ENCODE measurements at places on chromosomes 12 and 14.

- DNase-seq = no peak
Measured at GRCh38 chr14:50932592-50933495, 11.4 kb downstream of the PYGL start.

DNA sequence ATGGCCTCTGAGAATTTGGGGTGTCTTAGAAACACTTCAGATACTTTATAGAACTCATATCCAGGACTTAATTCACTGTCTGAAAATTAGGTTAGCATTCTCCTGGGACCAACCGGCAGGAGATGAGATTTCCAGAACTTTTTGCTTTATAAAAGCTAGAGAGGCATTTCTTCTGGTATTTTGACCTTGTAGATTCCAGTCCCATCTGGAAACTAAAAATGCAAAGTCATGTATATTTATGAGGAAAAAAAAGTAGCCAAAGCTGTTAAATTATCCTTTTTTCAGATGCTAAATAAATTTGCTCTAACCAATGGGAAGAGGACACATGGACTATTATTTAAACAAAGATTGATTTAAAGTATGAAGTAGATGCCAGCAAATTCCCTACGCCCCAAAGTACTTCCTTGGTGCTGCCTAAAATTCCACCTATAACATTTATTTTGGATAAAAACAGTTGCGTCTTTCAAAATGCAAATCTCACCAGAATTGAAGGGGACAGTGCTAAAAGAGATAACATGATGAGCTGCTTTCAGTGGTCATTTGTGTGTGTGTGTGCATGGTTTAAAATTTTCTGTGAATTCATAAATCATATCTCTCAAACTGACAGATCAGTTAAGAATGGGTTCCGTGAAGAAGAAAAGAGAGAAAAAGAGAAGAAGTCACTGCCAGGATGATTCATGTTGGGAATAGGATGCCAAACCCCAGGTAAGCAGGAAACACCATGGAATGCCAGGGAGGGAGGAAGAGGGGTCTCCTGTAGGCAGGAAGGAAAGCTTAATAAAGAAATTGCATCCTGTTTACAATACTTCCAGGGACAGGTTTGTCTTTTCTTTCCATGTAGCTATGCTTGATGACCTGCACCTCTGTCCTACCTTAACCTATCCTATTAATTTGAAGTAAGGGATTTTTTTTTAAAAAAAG lies 97.7 kb upstream of the RGS6 start:
- DNase-seq = no peak

DNA sequence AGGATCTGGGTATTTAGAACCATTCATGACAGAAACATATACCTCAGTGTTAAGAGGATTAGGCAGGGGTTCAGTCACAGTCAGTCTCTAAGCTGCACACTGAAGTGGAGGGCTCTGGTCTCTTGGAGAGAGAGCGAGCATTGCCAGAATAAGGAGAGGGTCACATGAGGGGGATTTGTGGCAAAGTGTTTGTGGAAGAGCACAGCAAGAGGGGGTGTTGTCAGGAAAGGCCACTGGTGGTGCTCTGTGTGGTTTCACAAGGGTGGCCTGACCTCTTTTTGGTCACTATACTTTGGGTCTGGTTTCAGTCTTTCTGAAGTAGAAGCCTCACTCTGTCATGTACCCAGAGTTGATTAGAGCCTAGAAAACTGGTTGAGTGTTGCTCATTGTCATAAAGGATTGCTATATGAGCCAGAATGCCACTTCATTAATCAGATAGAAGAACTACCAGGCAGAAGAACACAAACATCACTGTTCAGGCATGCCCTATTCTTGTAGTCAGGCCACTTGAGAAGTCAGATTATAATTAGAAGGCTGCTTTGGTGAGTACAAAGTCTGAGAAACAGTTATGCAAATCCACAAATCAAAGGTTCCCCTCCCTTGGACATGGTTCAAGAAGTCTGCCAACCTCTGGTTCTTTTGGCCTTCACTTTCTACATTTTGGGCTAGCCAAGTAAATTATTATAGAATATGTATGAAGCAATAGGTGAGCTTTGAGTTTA lies 8.4 kb downstream of the TMEM19 start:
- peak; percentile 21 for DNase-seq

DNA sequence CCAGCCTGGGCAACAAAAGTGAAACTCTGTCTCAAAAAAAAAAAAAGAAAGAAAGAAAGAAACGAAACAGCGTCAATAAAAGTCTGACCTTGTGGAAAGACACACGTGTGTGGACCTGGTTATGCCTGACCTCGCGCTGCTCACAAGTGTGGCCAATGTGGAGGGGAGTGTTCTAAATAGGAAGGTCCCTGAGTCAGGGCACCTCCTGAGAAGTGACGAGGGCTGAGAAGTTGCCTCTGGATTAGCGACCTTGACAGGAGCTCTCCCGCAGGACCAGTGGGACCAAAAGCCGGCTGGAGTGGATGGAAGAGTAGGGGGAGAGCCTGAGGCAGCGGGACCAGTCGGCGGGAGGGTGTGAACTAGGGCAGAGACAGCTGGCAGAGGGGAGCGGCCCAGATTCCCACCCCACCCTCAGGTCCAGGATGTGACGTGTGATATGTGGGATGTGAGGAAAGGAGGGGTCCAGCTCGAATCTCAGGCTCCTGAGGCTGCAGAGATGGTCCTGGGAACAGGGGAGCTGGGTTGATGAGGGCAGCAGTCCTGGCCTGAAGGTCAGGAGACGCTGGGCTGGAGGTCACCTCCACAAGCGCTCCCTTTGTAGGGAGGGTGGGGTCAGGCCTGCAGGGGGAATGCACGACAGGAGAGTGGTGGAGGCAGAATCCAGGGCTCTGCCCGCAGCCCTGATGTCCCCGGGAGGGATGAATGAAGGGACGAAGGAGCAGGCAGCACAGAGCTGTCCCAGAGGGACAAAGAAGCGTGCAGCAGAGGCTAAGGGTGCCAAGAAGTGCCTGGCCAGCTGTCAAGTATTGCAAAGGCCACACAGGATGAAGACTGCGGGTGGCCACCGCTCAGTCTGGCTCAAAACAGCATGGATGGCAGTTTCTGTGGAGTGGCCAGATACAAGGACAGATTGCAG lies 24.8 kb upstream of the GPR68 start:
- no peak for DNase-seq

GRCh38 chr12:102031852-102032251 lies 29.9 kb downstream of the WASHC3 start:
- DNase-seq = no peak

- DNase-seq = no peak
Measured at GRCh38 chr14:20808162-20808483, 5.5 kb upstream of the RNASE1 start.

GRCh38 chr12:89243771-89244170 lies 108.5 kb downstream of the DUSP6 start:
- DNase-seq = no peak

DNA sequence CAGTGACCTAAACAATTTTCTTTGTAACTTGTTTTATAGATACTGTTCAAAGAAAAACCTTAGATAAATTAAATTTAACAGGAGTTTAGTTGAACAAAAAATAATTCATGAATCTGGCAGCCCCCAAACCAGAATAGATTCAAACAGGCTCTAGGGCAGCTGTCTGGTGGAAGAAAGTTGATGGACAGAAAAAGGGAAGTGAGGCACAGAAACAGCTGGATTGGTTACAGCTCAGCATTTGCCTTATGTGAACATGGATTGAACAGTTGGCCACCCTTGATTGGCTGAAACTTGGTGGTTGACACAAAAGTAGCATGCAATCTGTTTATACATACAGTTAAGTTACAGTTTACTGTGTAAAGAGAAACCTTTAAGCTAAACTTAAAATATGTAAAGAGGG lies 954.3 kb upstream of the FLRT2 start:
- DNase-seq = no peak

DNA sequence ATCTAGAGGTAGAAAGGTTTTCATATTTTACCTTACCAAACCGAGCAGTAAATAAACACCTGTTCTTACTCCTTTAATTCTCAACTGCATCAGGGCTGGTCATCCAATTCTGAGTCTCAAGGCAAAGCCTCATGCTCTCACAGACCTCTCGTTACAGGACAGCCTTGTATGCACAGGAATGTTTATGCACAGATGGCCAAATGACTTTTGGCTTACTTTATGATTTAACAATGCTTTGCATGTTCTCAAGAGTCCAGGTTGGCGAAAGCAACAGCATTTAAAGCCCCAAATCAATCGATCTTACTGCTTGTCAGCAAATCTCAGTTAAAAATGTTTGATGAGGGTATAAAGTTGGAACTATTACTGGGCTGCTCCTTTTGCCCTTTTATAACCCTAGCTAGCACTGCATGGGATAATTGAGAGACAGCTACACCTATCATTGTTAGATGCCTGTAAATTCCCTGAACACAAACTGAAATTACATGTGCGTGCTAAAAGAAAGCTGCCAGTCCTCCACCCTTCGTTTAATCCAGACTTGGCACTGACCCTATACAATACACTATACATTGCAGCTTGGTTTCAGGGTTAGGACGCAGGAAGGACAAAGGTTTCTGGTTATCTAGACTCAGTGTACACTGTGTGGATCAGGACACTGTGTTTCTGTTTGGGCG lies 63.6 kb downstream of the TMCC3 start:
- no peak for DNase-seq

DNA sequence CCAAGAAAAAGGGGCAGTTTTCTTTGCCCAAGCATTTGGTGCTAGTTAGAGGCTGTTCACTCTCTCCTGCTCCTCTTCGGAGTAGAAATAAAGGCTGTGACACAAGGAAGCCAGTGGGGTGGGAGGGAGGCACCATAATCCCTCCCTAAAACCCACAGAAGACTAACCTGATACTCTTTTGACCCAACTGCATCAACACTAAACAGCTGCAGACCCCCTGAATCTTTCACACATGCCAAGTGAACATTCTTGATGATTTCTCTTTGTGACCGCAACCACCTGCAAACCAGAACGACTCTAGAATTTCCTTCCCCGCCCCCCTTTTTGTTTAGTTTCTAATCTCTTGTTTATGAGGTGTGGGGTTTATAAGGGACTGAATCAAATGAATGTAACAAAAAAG lies 175.8 kb upstream of the BCL2L14 start:
- no peak for DNase-seq

- DNase-seq = peak; percentile 75
Measured at GRCh38 chr12:110079477-110080400, 31.4 kb upstream of the C12orf76 start.

- DNase-seq = no peak
Measured at GRCh38 chr12:5123921-5124320, 80.2 kb downstream of the KCNA5 start.

GRCh38 chr12:130184404-130185090 lies 22.3 kb downstream of the FZD10 start:
- DNase-seq = no peak

GRCh38 chr12:78698747-78699146 lies 165.8 kb upstream of the SYT1 start:
- no peak for DNase-seq

DNA sequence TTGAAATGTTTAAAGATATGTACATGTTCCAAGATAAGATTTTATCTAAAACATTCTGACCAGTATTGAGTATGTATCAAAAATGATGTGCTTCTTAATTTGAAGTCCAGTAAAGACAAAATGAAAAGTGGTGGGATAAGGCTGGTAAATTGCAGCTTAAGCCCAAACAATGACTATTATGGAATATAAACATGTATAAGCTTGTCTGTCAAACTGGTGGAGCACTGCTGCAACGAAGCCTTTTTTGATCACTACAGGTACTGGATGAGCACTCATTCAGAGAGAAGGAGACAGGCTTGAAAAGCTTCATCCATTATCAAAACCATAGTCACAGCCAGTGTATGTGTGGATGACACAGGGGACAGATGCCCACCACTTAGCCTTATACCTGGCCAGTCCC lies 138.4 kb downstream of the ATP23 start:
- no peak for DNase-seq

DNA sequence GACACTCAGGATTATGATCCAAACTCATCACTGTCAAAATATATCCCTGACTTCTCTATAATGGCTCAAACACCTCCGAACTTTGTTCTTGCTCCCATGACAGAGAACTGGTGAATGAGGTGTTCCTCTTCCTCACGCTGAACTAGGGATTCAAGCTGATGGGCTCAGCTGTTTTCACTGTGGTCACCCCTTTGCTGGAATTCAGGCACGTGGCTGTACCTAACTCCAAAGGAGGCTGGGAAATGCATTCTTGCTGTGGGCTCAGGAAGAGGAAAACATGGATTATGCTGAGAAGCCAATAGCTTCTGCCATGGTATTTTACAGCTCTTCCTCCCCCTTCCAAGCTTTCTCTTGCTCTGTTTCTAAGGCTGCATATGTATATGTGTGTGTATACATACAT lies 43.9 kb downstream of the STXBP6 start:
- DNase-seq = no peak

DNA sequence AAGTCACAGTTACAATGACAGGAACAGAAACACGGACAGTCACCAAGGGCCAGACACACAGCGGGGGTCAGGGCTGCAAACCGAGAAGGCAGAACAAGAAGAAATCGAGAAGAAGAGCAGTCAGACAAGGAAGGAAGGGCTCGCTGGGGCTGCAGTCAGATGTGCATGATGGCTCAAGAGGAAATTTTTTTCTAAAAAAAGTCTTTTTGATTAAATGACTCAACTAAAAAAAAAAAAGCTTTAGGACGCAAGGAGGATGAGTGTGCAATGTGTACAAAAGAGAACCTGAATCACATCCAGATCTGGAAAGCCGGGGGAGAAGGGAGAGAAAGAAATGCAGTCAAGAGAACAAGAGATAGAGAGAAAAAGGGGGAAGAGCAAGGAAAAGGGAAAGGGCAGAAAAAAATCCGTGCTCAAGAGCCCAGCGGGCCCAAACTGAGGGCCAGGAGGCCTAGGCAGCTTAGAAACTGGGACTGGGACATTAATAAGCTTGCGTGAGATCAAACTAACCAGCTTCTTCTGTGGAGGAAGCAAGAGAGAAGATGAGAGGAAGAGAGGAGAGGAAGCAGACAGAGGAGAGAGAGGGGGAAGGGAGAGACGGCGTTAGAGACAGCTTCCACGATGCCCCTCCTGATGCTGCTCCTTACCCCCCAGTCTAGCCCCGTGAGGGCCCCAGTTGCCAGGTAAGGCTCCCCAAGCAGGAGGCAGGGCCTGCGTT lies 6.7 kb downstream of the IFFO1 start:
- DNase-seq = no peak

DNA sequence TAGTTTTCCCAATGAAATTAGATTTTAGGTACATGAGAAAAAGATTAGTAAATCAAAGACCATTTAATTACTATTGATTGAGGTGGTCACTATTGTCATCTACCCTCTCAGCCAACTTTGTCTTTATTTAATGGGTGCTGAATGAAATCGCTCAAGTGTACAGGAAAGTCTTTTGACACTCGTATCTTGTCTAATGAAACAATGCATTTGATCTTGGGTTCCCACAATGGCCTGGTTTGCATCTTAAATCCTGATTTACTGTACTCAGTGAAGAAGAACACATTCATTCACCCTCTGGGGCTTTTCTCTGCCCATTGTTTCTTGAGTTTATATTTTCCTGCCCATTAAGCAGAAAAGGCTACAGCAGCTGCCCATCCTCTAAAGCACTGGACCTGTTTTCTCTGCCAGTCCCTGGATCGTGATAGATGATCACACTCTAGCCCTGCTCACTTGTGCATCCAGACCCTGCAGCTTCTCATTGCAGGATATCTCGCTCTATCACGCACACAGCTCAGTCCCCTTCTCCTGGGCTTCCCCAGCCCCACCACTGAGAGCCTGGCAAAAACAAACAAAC lies 1369.3 kb downstream of the AACS start:
- DNase-seq = no peak

GRCh38 chr14:101507836-101508150 lies 53.5 kb upstream of the DIO3 start:
- no peak for DNase-seq
